Activated CD4-positive, alpha-beta T cell treated with anti-CD3 and anti-CD28 coated beads for 48 hours (primary cell): ENCODE measurements at places on chromosomes 5 and 9.

DNA sequence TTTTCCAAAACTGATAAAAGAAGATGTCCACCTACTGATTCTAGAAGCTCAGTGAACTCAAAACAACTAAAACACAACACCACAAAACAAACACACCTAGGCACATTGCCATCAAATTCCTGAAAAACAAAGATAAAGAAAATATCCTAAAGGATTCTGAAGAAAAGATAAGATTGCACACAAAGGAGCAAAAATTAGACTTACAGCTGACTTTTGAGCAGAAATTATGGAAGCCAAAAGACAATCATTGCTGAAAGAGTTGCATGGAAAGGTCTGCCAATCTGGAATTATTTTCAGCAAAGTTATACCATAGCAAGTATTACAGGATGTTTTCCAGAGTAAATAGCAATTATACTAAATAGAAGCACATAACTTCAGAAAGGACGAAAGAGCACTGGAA lies 128.2 kb upstream of the IRX2 start:
- DNase-seq: no peak

- peak; percentile 71 for DNase-seq
Measured at GRCh38 chr5:81749561-81750307, 1.2 kb downstream of the SSBP2 start.

GRCh38 chr9:26231391-26231790 lies 553.1 kb upstream of the TUSC1 start:
- DNase-seq: no peak

GRCh38 chr9:89281106-89281505 lies 29.9 kb upstream of the CKS2 start:
- DNase-seq: no peak

DNA sequence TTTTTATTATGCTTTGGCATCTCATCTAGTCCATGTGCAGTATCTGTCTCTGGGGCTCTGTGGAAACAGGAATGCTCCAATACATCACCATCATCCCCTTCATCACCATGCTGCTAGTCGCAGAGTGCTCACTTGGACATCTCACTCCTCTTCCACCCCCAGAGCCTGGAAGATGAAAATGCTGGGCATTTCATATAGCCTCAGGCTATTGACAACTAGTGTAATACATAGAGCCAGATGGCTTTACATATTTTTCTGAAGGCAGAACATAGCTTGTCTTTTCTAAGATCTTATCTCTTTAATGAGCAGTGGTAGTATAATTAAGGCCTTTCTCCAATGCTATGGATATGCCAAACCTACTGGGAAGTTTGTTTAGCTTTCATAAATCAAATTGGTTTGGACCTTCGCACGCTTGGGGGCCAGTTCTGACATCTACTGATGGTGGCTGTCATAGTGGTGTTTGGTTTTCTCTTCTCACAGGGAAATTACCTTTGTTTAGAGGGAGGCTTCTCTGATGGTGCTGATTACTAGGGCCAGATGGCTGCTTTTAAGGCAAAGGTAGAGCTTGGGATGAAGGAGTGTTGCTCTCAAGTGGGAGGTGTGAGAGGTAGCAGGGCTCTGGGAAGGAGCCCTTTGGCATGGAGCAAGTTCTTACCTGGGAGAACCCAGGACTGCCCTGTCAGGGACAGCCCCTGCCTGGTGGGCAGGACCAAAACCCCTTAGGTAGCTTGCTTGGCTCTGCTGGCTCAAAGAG lies 63.1 kb upstream of the CXCL14 start:
- no peak for DNase-seq

- no peak for DNase-seq
Measured at GRCh38 chr9:107648153-107648715, 158.7 kb upstream of the KLF4 start.

DNA sequence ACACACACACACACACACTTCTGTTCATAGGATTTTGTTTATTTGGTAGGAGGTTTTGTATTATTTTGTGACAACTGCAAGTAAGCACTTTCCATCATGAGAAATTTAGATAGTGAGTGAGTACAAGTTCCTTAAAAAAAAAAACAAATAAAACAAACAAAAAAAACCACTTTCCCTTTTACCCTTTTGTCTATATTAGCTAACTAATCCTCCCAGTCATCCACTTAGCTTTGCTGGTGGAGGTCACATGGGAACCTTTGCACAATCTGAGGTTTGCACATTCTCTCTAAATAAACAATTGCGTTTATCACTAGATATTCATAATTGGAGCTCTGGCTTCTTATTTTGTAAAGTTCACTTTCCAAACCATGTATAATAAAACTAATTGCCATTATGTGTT lies 6.8 kb downstream of the ITGA1 start:
- DNase-seq: no peak

GRCh38 chr5:152634586-152634985 lies 229.5 kb upstream of the NMUR2 start:
- DNase-seq: no peak

DNA sequence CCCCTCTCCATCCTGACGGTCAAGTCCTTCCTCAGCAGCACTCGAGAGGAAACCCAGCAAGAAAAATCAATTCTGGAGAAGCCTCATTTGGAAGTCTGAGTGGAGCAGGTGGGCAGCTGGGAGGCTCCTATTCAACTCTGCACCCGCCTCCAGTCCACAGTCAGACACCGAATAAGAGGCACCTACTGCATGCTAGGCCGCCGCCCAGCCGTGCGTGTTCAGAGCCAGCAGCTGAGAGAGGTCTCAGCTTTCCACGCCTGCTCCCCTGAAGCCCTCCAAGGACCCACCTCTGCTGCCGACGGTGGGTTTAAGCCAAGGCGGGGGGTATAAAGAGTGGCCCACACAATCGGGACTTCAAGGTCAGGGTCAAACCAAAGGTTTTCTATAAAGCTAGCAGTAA lies 41.9 kb downstream of the VAV2 start:
- no peak for DNase-seq

DNA sequence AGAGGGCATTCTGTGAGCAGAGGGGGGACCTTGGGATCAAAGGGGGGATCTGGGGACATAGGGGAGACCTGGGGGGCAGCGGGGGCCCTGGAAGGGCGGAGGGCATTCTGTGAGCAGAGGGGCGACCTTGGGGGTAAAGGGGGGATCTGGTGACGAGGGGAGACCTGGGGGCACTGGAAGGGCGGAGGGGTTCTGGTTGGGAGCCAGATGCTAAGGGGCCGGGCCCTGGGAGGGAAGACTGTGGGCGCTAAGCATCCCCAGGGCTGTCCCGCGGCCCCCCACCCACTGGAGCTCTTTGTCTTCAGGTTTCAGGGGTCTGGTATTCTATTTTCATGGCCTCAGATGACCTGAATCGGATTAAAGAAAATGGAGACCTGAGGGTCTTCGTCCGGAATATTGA lies 748 bp downstream of the LCN9 start:
- DNase-seq: no peak

- DNase-seq: no peak
Measured at GRCh38 chr5:154355129-154355611, 90.6 kb upstream of the SAP30L start.
